ENCODE measurements at places on chromosomes 12 and 14.

DNA sequence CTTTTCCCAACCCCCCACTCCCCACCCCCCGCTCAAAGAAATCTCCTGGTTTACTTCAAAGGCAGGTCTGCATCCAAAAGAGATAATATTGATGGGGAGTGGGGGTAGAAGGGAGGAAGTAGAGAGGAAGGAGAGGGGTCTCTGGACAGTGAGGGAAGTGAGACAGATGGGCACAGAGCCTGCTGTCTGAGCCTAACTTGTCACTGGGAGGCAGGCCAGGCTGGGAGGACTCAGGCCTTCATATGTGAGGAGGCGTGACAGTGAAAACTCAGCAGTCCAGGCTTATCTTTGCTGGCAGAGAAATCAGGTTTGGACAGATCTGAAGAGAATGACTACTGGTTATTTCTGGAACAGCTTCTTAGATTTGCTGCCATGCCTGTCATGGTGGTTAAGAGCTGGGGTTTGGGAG lies 192.3 kb downstream of the NUAK1 start:
- DNase-seq: peak; percentile 54

GRCh38 chr12:4217091-4217490 lies 56.5 kb upstream of the CCND2 start:
- DNase-seq: no peak

GRCh38 chr14:96889091-96889490 lies 91.9 kb downstream of the VRK1 start:
- no peak for DNase-seq

DNA sequence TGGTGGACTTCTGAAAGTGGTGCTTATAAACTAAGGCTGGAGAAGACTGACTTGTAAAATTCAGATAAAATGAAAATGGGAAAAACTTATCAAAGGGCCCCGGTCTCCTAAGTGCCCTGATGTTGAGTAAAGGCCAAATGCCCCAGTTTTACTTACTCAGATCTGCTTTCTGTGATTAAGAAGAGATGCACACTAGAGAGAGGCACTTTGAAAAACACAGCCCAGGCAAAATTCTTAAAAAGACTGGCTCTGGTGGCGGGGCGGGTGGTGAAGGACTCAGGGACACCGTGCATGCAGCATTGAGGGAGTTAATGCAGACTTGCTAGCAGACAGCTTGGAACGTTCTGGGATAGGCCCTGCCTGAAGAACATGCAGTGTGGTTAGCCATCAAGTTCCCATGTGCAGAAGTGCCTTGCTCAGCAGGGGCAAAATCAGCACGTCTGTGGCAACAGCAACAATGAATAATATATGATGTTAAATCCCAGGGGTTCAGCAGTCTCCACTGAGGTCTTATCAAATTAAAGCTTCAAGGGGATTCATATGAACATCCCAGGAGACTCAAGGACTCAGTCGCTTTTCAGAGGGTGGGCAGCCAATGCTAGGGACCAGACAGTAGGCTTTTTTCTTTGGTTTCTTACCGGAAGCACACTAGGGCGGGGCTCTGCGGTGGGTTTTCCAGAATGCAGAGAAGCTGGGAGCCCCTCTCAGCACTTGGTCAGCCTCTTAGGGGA lies 105.0 kb downstream of the DAD1 start:
- no peak for DNase-seq

DNA sequence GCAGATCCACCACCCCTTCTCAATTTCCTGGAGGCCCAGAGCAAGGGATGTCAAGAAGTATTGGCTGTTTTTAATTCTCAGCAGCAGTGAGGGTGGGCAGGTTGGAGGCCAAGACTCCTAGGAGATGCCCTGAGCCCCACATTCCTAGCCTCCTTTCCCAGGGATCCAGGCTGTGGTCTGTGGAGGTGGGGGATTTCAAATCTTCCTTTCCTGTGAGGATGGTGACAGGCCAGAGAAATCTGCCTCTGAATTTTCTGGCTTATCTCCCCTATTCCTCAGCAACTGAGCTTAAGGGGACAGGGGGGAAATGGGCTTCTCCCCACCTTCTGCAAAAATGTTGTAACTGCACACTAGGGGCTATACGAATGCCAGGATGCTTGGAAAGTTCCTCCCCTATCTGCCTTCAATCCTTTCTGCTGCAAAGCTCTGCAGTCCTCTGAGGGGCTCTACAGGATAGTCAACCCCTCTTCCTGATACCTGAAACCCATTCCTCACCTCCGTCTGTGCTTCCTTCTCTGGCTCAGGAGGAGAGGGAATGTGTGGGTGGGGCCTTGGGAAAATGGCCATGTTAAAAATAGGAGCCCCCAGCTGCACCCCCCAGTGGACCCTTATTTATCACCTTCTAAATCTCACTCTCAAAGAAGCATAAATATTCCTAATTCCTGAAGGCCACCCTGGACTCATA lies 6.6 kb downstream of the GPR84 start:
- DNase-seq: no peak

DNA sequence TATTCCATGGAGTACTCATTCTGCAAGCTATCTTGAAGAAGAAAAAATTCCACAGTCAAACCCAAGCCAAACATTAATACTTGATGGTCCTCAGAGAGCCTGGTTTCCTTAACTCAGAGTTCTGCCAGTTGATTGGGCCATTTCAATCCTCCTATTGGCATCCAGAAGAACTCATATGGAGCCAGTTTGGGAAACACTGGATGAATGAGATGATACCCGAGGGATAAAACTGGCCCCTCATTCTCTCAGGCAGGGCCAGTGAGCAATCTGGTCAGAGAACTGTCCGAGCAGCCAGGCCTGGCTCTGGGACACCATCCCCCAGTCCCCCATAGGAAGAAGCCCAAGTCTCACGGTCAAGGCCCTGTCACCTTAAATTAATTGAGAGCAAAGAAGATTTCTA lies 48.8 kb downstream of the NUAK1 start:
- no peak for DNase-seq

- DNase-seq: peak; percentile 87
These were observed 17.0 kb downstream of the CAMKK2 start for GRCh38 chr12:121279507-121279915.

- DNase-seq: no peak
These were observed 58.9 kb upstream of the TMTC2 start for GRCh38 chr12:82627799-82628198.

DNA sequence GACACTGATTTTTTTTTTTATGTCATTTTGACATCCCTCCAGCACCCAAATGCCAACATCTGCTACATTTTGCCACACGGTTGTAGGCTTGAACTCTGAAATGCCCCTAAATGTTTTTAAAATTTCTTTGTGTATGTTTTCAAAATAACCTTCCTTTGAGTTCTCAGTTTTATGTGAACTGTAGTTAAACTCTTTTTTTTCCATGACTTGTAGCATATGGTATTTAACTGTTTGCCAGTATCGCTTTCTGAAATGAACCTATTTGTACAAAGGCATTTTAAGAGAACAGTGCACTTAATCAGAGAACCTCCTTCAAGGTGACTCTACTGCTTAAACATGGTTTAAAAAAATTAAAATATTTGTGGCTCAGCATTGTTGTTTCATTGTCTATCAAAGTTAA lies 61.5 kb downstream of the PDE3A start:
- no peak for DNase-seq

- no peak for DNase-seq
These were observed 22.9 kb upstream of the RDH16 start for GRCh38 chr12:56980268-56980667.

GRCh38 chr12:124506145-124506831 lies 61.1 kb downstream of the NCOR2 start:
- peak; percentile 73 for DNase-seq

- DNase-seq: peak; percentile 89
These were observed 11.0 kb downstream of the KRT7 start for GRCh38 chr12:52243856-52244614.

DNA sequence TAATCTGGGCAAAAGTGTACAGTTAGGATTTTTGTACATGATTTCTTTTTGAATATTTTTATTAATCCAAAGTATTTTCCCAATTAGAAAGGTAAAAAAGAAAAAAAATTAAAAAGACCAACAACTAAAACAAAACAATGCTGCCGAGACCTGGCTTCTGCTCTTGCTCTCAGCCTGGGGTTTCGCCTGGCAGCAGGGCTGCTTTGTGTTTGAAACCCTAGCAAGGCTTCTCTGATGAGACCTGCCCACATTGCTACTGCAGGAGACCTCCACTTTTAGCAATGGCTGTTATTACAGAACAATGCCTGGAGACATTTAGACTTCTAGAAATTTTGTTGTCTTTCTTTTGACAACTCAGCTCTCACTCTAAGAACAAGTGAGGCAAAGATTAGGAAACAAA lies 1153.0 kb upstream of the TMEM132C start:
- no peak for DNase-seq

- no peak for DNase-seq
These were observed 49.0 kb downstream of the ZC3H14 start for GRCh38 chr14:88611878-88612277.

- no peak for DNase-seq
These were observed 40.6 kb downstream of the SLC15A4 start for GRCh38 chr12:128783129-128783574.

GRCh38 chr12:98001430-98001829 lies 514.0 kb upstream of the TMPO start:
- no peak for DNase-seq

DNA sequence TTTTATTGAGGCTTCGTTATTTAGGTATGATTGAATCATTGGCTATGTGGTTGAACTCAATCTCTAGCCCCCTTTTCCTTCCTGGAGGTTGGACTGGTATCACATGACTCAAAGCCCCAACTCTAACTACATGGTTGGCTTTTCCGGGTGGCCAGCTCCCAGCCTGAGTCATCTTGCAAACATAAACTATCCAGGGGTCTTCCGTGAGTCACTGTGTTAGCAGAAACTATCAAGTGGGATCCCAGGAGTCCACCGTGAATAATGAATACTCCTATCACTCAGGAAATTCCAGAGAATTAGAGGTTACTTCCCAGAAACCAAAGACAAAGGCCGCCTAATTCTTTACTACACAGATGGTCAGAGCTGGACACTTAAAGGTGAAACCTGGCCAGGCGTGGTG lies 19.7 kb upstream of the PLEKHD1 start:
- no peak for DNase-seq

GRCh38 chr12:116483959-116484750 lies 75.0 kb upstream of the MAP1LC3B2 start:
- DNase-seq: no peak

GRCh38 chr14:102980409-102980810 lies 57.9 kb downstream of the AMN start:
- DNase-seq: no peak

- DNase-seq: no peak
These were observed at the start of gene NOS1 for GRCh38 chr12:117361347-117361751. Gene NOS1, minus strand, starts transcription at chr12:117361626. Its CDS starts 30,557 bp downstream, at chr12:117331069.

- DNase-seq: no peak
These were observed 427.2 kb downstream of the TRHDE start for GRCh38 chr12:72699362-72699761.

DNA sequence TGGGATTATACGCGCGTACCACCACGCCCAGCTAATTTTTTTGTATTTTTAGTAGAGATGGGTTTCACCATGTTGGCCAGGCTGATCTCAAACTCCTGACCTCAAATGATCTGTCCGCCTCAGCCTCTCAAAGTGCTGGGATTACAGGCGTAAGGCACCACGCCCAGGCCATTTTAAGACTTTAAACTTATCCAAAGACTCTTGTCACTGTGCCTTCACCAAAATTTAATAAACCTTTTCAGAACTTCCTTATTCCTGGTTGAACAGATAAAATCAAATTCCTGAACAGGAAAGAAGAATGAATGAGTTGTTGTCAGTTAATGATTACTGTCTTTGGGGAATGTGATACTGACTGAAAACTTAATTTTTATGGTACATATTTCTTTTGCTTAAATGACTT lies 37.8 kb downstream of the GIT2 start:
- DNase-seq: no peak

DNA sequence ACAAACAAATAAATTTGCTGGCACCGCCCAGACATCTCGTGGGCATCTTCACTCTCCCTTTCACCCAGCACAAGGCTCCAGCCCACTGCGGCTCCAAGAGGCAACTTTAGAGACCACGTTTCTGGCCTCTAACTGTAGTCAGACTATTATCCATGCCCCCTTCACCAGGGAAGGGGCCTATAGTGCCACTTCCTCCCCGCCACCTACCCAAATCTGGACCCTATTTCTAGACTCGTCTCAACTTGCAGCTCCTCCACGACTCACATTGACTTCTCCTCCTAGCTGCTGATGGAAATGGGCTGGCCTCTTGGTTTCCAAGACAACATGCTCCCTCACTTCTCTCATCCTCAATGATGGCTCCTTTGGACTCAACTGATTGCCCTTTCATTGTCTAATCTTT lies 12.3 kb downstream of the KRT1 start:
- DNase-seq: no peak

- no peak for DNase-seq
These were observed 302.0 kb upstream of the SYT1 start for GRCh38 chr12:78562368-78563205.

DNA sequence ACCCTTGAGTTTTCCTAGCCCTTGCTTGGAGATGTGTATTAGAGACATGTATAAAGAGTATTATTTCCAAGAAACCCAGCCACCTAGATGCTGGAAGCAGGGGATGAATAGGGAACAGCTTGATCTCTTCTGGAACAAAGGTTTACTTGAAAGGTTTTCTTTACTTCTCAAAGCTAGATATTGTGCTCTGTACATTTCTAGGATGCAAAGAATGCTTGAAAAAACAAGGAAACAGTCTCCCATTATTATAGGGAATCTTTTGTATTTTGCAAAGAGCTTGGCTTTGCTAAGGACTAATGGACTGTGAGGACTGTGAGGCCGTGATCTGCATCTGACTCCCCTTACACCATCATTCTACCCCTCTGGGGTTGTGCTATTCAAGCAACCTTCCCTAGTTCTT lies 77.9 kb downstream of the PRICKLE1 start:
- DNase-seq: no peak

- DNase-seq: no peak
These were observed 20.3 kb downstream of the SLC25A29 start for GRCh38 chr14:100285913-100286400.

DNA sequence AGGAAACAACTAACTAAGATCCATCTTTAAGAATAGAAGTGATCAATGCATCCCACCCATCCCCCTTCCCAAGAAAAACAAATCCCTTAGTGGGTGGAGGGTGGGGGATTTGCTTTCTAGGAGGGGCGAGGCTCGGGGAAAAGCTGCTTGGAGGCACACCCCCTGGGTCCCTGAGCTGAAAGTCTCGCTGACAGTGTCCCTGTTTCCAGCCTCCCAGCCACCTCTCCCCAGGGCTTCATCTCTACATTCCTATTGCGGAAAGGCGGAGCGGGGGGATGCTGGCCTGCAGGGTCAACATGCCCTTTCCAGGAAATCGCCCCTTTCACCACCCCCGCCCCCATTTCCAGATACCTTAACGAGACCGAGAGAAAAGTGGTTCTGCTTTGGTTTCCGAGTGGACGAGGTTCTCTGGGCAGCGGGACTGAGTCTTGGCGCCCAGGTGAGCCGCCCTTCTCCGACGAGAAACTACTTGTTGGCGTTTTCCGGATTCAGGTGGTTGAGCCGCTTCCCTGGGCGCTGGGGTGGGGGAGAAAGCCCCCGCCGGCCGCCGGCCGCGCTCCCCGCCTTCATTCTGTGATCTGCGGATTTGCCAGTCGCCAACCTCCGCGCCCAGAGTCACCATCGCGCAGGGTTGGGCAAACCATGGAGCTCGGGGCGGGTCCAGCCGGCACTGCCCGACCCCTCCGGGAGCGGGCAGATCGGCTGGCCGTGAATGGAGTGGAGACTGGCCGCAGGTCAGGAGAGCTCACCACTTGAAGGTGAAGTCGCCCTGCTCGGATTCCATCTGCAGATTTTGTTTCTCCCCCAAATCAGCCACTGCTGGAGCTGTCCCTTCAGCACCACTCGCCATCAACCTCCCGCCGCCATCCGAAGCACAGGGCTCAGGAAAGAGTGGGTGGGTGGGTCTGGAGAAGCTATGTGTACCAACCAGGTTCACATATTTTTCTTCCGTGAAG lies 505 bp downstream of the KCNC2 start:
- no peak for DNase-seq

Measured in adrenal gland (tissue), 19 donors.